ENCODE measurements at places on chromosomes 16 and 17.

GRCh38 chr17:10327640-10328039, 45.2 kb downstream of the MYH13 start:
- DNase-seq, result peak; percentile 17

- DNase-seq, result peak; percentile 52
These were observed 24.0 kb downstream of the CCR7 start for GRCh38 chr17:40541060-40541872.

GRCh38 chr16:63061319-63061718, 1025.1 kb upstream of the CDH8 start:
- no peak for DNase-seq

GRCh38 chr16:80993834-80994233, 12.9 kb downstream of the CMC2 start:
- DNase-seq, result no peak

GRCh38 chr17:68011199-68011665, 15.0 kb upstream of the C17orf58 start:
- peak; percentile 22 for DNase-seq

- no peak for DNase-seq
These were observed 63.7 kb downstream of the HS3ST3A1 start for GRCh38 chr17:13537871-13538643.

DNA sequence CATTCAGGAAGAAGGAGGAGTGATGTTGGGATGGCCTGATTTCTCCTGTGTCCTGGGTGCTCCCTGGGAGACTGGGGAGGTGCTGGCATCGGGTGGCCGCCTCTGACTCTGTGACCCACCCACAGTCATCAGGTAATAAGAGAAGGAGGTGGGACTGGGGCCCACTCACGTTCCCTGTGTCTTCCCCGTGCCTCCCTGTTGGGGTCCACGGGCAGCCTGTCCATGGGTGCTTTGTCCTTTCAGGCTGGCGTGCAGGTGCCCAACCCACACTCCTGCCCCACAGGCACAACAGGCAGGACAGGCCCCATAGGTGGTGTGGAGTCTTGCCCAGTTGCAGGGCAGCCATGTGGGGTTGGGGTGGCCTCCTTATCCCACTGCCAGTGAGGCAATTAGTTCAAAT, 4.0 kb downstream of the DEF8 start:
- no peak for DNase-seq

DNA sequence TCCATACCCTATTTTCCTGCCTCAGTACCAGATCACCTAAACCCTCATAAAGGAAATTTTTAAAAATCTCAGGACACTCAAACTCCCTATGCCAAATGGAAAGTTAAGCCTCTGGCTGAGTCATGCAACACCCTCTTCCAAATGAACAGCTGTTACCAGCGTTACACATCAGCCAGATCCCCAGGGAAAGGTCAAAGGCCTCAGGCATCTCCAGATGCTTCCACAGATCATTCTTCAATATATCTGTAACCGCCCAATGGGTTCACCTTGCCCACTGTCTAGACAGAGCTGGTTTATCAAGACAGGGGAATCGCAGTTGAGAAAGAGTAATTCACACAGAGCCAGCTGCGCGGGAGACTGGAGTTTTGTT, 29.1 kb upstream of the SHCBP1 start:
- DNase-seq, result no peak

GRCh38 chr17:17154981-17155380, 51.2 kb downstream of the PLD6 start:
- no peak for DNase-seq

- DNase-seq, result no peak
These were observed 48.9 kb downstream of the GTF3C1 start for GRCh38 chr16:27500801-27501200.

GRCh38 chr16:2675714-2676113, 6.6 kb upstream of the KCTD5 start:
- no peak for DNase-seq

DNA sequence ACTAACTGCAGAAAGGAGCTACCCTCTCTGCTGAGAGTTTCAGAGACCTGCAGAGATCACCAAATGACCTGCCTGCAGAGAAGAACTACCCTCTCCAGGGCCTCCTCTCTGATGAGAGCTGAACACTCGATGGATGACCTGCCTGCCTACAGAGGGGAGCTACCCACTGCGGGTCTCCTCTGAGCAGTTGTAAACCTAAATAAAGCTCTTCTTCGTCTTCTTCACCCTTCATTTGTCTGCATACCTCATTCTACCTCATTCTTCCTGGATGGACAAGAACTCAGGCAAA, 24.2 kb downstream of the SSH2 start:
- DNase-seq, result no peak

DNA sequence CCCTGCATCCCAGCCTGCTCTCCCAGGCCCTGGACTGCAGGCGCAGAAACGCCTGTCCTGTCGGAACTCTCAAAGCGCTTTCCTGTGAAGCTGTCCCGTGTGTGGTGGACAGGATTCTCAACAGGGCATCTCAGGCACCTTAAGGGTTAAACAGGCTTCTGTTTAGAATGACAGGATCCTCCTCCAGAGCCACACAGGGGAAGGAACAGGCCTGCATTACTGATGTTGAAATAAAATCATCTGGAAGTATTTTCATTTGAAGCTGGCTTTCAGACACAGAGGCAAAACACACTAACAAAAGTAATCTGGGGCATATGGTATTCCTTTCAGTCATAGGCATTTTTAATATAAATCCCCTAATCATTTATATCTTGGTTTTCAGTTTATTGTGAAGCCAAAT, 7.4 kb downstream of the HS3ST3A1 start:
- DNase-seq, result no peak

GRCh38 chr16:3348547-3349167, 7.0 kb upstream of the OR2C1 start:
- DNase-seq, result no peak

DNA sequence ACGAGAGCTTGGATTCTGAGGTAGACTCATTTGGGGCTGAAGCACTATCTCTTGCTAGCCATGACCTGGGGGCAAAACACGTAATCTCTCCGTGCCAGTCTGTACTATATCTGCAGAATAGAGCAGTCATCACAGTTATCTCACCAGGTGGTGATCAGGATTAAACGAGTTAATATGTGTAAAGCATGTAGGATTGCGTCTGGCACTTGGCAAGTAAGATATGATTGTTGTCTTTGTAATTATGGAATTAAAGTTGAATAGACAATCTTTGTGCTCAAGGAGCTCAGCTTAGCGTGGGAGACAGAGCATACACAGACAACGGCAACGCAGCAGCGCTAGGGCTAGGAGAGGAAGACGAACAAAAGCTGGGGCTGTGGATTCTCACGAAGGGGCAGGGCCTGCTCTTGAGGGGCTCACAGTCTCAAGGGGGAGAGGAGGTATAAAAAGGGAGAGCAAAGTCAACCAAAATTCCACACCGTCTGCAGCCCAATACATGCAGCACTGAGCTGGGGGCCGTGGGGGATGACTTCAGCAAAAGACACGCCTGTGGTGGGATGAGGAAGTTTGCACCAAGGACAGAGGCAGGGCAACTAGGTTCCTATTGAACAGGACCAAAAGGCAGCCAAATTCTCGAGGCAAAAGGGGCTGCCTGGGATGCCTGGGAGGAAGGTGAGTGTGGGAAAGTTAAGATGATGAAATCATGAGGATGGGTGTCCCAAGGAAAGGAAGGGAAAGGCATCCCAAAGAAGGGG, 68.6 kb downstream of the SDK2 start:
- no peak for DNase-seq

GRCh38 chr17:77006971-77007649, 133.7 kb upstream of the SEC14L1 start:
- DNase-seq, result no peak

DNA sequence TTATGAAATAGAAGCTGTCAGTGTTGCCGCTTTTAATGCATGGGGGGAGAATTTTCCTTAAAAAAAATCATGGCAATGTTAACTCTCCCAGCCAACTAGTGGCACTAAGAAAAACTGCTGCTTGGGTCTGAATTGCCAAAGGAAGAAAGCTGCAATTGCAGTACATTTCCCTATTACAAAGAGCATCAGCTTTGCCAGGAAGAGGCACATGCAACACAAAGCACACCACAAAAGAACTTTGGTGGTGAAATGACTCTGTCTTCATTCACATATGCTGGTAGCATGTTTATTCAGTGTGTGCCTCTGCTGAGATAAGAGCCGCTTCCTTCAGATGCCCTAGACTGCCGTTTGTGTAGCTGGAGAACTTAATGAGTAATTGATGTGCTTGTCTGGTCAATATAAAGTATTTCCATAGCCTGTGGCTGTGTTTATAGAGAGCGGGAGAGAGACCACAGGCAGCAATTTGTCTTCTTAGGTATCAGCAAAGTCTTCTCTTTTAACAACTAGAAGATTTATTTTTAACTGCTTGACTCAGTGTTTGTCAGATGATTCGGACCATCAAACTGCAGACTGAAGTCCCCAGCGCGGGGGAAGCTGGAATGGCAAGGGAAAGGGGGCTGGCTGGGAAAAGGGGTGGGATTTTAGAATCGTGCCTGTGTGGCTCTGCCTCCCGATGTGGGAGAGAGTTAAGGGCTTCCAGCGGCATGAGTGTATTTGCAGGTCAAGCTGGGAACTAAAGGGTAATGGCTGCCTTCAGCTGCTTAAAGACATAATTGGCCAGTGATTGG, 115.1 kb downstream of the MRTFB start:
- DNase-seq, result no peak

DNA sequence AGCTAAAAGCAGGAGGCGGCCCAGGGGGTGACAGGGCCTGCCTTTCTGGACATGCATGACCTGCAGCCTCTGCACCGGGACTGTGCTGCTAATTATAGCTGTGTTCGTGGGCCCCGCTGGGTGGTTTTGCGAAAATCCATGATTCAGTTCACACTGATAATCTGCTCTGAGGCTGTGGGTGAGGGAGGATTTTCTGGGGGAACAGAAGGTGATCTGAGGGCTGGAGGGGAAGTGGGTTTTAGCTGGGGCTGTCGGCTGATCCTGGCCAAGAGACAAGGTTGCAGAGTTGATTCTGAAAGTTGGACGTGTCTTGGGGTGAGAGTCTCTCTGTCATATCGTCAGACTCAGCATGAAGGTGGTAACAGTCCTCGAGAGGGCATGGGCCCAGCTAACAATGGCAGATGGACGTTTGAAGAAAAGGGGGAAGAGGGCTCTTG, 187.5 kb upstream of the ZNF469 start:
- DNase-seq, result no peak

DNA sequence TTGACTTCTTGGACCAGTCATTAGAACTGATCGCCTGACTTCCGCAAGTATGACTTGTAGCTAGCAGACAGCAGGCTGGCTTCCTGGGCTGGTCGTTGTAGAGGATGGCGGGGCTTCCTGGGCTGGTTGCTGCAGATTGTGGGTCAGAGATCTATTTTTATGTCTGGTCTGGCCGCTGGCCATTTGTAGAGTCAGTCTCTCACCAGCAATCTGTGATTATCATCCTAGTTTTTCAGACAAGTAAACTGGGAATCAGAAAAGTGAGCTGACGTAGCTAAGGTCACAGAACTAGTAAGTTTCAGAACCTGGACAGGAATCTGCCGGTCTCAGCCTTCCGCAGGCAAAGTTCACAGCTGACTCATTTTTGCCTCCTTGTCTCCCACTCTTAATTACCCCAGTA, 19.1 kb downstream of the GPR142 start:
- no peak for DNase-seq

- DNase-seq, result no peak
These were observed 493.2 kb downstream of the MAF start for GRCh38 chr16:79107301-79107700.

- no peak for DNase-seq
These were observed 50.3 kb downstream of the PITPNC1 start for GRCh38 chr17:67427424-67427823.

GRCh38 chr16:52552643-52553042, 5.7 kb upstream of the TOX3 start:
- no peak for DNase-seq

DNA sequence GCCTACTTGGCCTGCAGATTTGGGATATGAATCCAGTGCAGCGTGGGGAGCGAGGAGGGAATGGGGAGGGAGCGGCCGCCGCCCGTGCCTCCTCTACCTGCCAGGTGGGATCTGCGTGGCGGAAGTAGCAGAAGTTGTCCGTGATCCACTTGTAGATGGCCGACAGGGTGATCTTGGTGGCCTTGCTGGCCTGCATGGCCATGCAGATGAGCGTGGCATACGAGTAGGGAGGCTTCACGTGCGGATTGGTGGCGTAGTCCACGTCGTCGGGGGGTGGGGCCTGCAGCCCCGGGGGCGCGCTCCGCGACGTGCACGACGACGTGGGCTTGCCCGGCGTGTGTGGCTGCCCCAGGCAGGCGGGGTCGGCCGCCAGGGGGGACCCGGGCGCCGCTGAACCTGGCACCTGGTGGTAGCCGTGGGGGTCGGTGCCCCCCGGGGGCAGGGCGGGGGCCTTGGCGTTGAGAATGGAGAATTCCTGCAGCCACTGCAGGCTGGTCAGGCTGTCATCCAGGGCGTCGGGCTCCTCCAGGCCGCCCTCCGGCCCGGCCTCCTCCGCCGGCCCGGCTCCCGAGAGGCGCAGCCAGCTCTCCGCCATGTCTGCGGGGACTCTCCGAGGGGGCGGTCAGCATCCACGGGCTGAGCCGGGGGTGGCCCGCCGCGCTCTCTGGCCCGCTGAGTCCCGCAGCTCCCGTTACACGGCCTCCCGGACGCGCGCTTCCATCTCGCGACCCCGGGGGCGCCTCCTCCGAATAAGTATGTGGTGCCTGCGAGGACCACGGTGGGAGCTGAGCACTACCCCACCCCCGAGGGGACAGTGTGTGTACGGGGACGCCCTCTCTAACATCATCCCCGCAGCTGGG, 1.0 kb downstream of the FOXJ1 start:
- no peak for DNase-seq

DNA sequence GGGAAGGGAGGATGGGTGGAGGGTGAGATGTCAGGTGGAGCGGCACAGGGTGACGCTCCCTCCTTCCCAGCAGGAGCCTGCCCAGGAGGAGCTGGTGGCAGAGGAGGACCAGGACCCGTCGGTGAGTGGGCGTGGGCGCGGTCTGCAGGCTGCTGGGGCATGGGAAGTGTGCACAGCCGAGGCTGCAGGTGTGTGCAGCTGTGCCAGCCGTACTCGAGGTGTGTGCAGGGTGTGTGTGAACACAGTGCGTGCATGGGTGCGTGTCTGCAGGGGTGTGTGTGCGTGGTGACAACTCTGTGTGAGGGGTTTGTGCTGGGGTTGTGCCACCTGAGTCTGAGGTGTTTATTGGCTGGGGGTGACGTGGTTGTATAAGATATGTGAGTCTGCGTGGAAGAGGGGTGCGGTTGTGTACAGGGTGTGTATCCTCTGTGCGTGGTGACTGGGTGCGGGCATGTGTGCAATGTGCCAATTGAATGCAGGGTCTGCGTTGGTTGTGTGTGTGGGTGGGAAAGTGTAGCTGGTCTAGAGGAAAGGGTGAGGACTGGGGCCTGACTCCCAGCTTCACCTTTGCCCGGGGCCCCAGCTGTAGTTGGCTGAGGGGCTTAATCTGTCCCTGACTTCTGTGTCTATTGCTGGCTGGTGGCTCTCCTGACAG, 670 bp downstream of the TNFSF12 start:
- DNase-seq, result peak; percentile 37

DNA sequence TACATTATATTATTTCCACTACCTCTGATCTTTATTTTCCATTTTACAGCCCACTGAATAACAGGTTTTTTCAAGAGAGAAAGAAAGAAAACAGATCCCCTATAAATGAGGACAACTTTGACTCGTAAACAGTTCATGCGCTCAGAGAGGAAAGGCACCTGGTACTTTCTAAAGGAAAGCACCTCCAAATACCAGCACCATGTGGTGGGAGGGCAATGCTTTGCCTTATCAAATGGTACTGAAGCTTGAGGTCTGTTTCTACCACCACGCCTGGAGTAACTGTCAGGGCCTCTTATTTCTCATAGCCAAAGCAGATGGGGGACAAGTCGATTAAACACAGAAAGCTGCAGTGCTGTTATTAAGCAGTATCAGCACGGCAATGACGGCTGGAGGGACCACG, 510.3 kb upstream of the ZFHX3 start:
- DNase-seq, result no peak

- DNase-seq, result peak; percentile 93
These were observed at the start of gene CCR7 for GRCh38 chr17:40564883-40565768. CCR7 (minus strand) TSS chr17:40565472; CDS start chr17:40565409, 63 bp downstream.

Data from activated naive CD4-positive, alpha-beta T cell (primary cell).